ENCODE measurements at places on chromosomes 5 and 9.

GRCh38 chr9:14441976-14442651 is 128.2 kb upstream of the NFIB start:
- no peak for DNase-seq

- no peak for DNase-seq
These were observed 697.5 kb downstream of the SEMA5A start for GRCh38 chr5:8848366-8848765.

DNA sequence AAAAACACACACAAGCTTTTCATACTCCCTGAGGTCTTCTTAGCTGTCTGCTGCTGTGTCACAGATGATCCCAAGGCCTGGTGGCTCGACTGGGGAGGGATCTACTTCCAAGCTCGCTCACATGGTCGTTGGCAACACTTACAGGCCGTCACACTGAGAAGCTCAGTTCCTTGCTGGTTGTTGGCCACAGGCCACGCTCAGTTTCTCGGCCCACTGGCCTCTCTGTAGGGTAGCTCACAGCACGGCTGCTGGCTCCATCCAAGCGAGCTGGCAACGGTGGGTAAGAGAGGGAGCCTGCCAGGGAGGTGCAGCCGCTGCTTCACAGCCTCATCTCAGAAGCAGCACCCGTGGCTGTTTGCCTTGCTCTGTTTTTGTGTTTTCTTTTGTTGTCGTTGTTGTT is 43.8 kb upstream of the GFPT2 start:
- no peak for DNase-seq

DNA sequence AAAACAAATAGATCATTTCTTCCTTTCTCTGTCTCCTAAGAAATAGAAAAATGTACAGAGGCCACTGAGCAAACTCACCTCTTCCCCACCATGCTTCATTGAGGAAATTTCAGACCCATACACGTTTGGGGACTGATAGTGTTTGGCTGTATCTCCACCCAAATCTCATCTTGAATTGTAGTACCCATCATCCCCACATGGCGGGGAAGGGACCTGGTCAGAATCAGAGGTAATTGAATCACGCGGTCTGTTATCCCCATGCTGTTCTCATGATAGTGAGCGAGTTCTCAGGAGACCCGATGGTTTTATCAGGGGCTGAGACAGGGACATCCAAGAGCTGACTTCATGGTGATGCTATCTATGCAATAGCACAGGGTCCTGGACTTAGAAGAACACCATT is 1655.8 kb downstream of the MAT2B start:
- no peak for DNase-seq

DNA sequence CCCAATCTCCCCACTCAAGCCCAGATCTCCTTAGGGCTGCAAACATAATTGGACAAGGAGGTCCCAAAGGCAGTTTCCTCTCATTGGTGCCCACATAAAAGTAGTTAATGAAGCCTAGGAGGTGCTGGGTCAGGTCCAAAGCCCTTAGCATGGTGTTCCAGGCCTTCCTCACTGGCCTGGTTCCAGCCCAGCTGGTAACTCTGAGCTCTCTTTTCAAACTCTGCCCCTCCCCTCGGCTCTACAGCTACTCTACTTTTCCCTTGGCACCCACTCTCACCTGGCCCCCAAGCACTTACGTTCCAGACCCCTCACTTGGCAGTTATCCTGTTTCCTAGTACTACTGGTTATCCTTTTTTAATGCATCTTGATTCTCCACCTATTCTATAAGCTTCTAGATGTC is 9.9 kb downstream of the SEPTIN8 start:
- DNase-seq = no peak

DNA sequence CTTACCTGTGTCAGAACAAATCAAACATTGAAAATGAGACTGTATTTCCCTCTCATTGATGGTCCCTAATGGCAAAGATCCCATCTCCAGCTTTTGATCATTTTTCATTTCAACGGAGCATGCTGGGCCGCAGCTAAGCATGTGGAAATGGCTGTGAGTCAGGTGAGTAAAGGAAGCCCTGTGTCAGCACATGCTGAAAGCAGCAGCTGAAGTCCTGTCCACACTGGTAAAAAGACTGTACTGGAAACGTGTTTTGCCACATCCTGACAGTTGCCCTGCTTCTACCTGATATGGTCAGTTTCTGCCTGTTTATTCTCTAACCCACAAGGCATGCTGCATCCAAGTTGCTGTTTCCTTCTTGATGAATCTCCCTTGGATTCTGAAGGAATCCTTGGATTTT is 330.1 kb downstream of the EFNA5 start:
- DNase-seq = no peak

DNA sequence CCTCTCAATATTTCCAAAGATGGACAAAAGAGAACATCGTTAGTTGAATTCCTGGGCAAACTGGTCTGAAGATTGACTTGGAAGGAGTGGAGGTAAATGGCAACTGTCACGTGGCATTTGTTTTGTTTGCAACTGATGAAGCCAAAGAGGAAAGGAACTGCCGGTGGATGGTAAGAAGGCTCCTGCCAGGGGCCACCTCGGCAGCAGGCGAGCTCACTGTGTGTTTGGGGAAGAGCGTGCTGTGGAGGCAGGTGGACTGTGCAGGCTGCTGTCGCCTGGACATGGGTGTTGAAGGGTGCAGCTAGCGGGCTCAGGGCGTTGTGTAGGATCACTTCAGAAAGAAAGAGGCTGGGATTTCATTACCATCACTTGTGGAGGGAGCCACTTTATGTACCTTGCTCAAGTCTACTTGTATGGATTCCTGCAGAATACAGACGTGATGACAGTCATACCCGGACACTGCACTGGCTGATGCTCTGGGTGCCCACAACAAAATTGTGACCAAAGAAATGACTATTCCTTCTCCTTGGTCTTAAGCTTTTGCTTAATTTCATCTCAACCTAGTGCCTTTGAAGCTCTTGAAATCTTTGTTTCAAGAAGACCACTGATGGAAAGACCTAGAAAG is 72.7 kb downstream of the MAP1B start:
- no peak for DNase-seq

GRCh38 chr5:67855523-67855922 is 360.0 kb upstream of the PIK3R1 start:
- no peak for DNase-seq

- no peak for DNase-seq
These were observed 139.7 kb upstream of the GDNF start for GRCh38 chr5:37979559-37979958.

DNA sequence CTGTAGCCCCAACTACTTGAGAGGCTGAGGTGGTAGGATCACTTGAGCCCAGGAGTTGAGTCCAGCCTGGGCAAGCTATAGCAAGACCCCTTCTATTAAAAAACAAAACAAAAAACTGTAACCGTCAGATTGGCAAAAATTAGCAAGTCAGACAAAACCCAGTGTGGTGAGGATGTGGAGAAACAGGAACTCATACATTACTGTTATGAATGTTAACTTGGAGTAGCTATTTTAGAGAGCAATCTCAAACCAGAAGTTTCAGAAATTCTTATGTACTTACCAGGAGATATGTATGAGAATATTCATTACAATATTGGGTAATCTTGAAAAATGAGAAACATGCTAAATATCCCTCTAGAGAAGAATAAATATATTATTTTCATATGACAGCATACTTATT is 120.3 kb downstream of the INVS start:
- DNase-seq = no peak

- no peak for DNase-seq
These were observed 26.9 kb downstream of the ADGRV1 start for GRCh38 chr5:90585337-90585986.

- no peak for DNase-seq
These were observed 11.3 kb upstream of the GRHPR start for GRCh38 chr9:37410969-37411785.

DNA sequence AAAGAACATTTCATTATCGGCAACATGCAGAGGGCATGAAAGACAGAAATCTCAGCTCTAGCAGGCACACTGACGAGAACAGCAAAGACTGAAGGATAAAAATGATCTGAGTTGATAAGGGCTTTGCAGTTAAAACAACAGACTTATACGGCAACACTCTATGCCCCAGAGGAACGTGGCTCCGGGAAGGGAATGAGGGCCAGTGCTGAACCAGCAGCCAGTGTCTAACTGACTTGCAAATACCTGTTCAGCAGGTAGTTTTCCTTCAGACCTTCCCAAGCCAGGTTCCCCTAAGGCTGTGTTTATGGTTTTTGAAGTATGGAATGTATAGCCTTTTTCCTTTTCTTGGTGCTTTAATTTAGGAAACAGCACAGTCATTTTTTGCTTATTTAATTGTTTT is 121.3 kb upstream of the CDH18 start:
- DNase-seq = no peak

DNA sequence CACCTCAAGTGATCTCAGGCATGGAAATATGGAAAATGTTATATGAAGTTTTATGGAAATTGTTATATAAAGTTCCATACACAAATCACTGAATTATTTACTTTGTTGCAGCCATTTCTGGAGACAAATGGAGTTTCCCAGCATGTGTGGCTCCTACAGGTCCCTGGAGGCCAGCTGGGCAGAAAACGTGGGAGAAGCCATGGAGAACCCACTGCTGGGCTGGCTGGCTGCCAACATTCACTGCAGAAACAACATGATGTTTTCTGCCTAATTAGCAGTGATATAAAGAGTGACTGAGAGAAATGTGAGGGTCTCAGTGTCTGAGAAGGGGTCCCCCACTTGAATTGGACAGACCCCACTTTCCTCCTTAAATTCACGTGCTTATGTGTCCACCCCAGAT is 208.8 kb upstream of the IRX2 start:
- DNase-seq = no peak
